ENCODE measurements at places on chromosomes 7 and 10.

DNA sequence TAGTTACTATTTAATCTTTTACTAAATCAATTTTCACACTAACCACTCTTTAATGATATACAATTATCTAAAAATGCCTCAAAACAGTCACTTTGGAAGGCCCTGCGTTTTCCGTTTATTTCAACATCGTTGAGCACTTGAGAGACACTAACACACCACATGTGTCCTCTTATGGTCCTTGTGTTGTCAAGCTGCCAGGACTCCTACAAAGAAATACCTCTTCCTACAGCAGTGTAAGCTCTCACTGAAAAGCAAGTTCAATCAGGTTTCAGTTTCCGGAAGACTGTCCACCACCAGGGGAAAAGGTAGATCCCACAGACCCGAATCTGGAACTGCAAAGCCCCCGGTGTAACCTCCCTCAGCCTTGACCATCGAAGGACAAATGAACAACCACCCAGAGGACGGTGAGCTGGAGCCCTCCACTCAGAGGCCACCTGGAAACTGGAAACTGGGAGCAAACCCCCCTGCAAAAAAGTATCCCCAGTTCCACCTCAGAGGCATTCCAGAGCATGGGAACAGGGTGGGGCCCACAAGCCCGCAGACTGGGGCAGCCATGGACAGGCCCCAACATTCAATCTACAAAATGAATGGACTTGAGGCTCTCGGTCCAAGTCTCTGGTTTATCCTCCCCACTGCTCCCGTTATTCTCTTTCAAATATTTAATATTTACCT, 37.6 kb downstream of the KCNH2 start:
- no peak for DNase-seq

DNA sequence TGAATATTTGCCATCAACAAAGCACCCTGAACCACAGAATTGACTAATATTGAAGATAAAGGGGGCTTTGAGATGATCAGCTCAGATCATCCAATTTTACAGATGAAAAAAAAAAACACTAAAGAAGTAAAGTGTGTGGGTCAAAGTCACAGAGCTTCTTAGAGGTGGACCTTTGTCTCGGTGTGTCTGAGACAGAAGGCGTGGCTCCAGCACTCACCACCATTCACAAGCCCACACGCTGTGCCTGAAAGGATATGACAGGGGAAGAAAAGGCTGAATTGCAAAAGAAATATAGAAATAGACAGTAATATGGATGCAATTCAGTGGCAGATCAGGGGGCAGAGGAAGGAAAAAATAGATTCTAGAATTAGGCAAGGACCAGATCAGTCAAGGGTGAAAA, 114.9 kb upstream of the PLXNA4 start:
- no peak for DNase-seq

GRCh38 chr7:27647046-27647445, 15.6 kb downstream of the HIBADH start:
- peak; percentile 41 for DNase-seq

GRCh38 chr10:70552586-70552985, 50.0 kb downstream of the PRF1 start:
- DNase-seq: no peak

- no peak for DNase-seq
Observed at GRCh38 chr7:137231167-137231566, 112.4 kb downstream of the PTN start.

- no peak for DNase-seq
Observed at GRCh38 chr10:85650791-85651496, 715.7 kb downstream of the GRID1 start.

DNA sequence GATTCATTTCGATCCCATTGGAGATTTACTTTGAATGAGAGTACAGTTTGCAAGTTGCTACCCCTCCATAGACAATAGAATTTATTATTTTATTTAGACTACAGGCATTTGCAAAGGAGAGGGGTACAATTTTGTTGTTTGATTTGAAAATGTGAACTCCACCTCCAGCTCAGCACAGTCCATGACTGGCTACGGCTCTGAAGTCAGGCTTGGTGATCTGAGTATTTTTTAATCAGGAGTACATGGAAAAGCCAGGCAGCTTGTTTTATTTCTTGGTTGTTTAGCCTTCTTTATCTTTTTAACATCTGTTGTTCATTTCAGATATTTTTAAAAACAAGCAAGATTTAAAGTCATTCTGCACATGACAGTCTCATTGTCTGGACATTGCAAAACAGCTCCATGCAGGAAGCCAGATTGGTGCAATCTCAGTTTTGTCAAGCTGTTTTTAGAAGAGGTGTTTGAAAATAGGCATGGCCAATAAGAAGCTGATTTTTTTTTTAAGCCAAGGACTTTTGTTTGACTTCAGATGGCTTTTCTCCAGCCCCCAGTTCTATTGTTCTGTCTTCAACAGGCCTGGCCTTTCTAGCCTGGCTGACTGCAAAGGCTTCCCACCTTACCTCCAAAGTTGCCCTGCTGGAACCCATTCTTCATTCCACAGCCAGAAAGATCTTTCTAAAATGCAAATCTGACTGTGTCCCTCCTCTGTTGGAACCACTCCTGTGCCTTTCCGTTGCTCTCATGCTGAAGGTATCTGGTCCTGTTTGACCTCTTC, 12.2 kb downstream of the PLXDC2 start:
- DNase-seq: no peak

- DNase-seq: no peak
Observed at GRCh38 chr10:70352401-70353097, 29.9 kb downstream of the LRRC20 start.

- DNase-seq: no peak
Observed at GRCh38 chr10:852386-852785, 79.1 kb downstream of the LARP4B start.

GRCh38 chr10:110269374-110270318, 35.1 kb downstream of the SMNDC1 start:
- no peak for DNase-seq

GRCh38 chr7:66521675-66522074, 107.0 kb upstream of the KCTD7 start:
- no peak for DNase-seq

DNA sequence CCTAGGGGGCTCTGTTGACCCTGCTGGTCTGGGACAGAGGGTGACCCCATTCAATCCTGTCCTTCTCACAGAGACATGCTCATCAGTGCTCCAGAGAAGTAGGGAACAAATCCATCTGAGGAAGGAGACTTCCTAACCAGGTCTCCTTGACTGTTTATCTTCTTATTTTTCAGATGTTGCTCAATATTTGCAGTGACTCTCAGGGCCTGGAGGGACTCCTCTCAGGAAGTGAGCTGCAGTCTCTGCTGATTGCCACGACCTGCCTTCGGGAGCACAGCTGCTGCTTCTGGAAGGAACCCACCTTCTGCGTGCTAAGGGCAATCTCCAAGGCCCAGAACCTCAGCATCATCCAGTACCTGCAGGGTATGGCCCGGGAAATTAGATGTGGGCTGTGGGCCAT, 41.0 kb downstream of the WDFY4 start:
- DNase-seq: no peak

DNA sequence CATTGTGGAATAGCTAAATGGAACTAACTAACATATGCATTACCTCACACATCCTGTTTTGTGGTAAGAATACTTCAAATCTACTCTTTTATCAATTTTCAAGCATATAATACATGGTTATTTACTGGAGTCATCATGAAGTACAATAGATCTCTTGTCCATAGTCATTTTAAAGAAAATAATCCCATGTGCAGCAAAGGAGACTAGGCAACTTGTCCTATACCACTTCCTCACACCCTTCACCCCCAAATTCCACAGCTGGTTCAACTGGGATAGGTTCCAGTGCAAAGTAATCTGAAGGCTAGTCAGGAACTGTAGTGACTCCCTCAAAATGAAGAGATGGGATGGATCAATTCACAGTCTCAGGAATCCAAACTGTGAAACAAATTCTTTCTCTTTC, 176.1 kb downstream of the SGMS1 start:
- no peak for DNase-seq

DNA sequence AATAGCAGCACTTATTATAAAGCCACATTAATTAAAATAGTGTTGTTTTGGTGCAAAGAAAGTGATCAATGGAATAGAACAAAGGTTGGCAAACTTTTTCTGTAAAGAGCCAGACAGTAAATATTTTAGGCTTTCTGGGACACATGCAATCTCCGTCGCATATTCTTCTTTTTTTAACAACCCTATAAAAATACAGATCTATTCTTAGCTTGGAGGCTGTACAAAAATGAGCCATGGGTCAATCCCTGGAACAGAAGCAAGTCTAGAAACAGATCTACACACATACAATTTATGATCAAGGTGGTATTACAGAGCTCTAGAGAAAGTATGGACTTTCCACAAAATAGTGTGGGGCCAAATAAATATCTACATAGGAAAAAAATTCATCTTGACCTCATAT, 71.8 kb downstream of the ARHGAP21 start:
- DNase-seq: peak; percentile 4

- no peak for DNase-seq
Observed at GRCh38 chr10:21707498-21707897, 173.5 kb downstream of the MLLT10 start.

GRCh38 chr7:113000316-113001020, 86.2 kb downstream of the GPR85 start:
- no peak for DNase-seq

GRCh38 chr10:103265717-103266329, 11.1 kb upstream of the INA start:
- no peak for DNase-seq

DNA sequence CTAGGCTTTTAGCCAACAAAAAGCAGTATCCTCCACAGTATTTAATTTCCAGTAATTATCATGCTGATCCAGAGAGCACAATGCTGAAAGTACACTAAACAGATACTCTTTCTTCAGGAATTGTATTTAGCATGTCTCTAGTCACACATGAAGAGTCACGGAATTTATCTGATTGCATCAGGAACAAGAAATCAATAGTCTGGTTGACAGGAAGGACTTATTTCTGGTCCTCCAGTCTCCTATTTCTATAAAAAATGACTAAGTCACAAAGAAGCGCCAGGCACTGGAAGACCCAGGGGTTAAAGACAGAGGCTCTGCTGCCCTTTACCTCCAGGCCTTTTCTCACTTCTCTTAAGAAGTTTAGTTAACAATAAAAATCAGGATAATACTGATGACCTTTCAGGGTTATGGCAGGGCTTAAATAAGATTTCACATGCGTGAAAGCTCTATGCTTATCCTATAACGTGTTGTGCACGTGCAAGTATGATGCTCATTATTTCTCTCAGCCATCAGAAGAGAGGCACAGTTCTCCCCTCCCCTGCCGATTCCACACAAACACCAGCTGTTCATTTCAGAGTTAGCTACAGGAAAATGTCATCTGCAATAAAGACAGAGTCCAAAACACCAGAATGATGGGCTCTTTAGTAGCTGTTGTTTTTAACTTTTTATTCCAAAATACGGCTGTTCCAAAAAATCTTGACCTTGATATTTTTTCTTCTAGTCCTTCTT, 36.9 kb downstream of the SLC26A4 start:
- DNase-seq: no peak

GRCh38 chr10:36177071-36177470, 535.0 kb upstream of the FZD8 start:
- no peak for DNase-seq

DNA sequence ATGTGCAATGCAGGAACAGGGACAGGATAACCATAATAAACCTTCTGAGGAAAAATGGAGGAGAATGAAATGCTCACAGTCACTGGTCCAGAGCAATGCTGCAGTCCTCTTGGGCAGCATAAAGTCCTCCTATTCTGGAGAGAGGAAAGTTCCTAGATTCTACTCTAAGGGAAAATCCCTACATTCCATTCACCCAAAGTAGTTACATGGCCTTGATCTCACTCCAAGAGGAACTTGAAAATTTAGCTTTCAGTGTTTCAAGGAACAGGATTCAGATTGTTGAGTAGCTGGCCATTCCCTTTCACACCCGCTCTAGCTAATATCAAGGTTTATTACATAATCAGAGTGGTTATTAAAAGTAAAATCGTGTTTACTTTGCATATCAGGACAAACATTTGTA, 168.3 kb downstream of the CHRM2 start:
- DNase-seq: no peak

- DNase-seq: no peak
Observed at GRCh38 chr10:124550293-124551034, 88.8 kb downstream of the LHPP start.

GRCh38 chr7:20447021-20447650, 116.4 kb downstream of the ITGB8 start:
- DNase-seq: no peak

DNA sequence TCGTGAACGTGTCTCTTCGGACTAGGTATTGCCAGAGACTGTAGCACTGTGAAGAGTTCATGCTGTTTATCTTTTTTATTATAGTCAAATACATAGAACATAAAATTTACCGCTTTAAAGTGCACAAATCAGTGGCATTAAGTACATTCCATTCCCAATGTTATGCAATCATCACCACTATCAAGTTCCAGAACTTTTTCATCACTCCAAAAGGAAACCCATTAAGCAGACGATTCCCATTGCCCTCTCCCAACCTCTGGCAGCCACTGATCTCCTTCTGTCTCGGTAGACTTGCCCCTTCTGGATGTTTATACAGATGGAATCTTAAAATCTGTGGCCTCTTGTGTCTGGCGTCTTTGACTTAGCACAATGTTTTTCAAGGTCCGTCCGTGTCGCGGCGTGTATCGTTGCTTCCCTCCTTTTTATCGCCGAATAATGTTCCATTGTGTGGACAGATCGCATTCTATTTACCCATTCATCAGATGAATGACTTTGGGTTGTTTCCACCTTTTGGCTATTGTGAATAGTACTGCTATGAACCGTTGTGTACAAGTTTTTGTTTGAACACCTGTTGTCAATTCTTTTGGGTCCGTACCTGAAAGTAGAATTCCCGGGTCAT, 2.7 kb downstream of the PROSER2 start:
- no peak for DNase-seq

DNA sequence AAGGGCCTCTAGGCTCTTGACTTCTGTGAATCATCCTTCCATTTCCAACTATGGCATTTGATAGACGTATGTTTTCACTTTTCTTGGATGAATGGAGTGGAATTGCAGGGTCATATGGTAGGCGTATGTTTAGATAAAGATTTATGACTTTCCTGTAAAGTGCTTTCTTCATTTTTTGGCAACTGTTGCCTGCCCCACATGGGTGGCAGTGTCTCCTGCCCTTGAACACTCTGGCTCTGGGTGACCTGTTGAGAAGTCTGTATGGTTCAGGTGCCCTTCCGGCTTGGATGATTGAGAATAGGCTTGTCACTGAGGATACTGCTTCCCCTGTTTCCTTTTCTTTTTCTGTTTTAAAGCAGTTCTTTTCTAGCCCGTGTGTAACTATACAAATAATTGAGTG, 23.1 kb downstream of the RET start:
- DNase-seq: no peak

DNA sequence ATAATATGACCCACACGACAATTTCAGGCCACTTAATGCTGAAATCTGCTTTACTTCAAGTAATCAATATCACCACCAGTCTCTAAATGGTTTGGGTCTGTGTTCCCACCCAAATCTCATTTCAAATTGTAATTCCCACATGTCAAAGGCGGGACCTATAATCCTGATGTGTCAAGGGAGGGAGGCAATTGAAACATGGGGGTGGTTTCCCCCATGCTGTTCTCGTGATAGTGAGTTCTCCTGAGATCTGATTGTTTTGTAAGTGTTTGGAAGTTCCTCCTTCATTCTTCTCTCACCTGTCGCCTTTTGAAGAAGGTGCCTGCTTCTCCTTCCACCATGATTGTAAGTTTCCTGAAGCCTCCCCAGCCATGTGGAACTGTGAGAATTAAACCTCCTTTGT, 178.4 kb downstream of the CRPPA start:
- DNase-seq: no peak

- DNase-seq: no peak
Observed at GRCh38 chr7:150405584-150406311, 26.6 kb downstream of the ZNF775 start.
